ENCODE measurements at places on chromosomes 5 and 9. TPM values are rescaled to one million over a fixed set of nuclear protein-coding genes. Genes with fewer than 3 reads are reported as not detected.

Gene GABRA1
- 0.50 TPM for polyA plus RNA-seq

Gene C5orf58
- 0.36 TPM for polyA plus RNA-seq

Gene CCL27
- 0.57 TPM for polyA plus RNA-seq

DNA sequence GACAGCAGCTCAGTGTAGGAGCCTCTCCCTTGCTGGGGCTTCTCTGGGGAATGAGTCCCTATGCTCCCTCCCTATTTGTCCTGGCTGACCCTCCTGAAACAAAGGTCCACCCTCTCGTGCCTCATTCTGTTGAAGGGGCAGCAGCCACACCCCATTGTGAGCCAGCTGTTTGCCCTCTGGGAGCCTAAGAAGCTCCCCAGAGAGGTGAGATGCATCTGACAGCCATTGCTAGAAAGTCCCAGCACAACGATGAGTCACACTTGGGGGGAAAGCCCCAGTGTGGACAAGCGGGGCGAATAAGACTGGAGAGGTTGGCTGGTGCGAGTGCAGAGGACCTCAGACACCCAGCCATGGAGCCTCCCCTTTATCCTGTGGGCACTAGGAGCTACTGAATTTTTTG lies 101.4 kb downstream of the PPARGC1B start:
- DNase-seq, result no peak

GRCh38 chr9:117293206-117294114 lies 121.4 kb downstream of the ASTN2 start:
- DNase-seq, result no peak

DNA sequence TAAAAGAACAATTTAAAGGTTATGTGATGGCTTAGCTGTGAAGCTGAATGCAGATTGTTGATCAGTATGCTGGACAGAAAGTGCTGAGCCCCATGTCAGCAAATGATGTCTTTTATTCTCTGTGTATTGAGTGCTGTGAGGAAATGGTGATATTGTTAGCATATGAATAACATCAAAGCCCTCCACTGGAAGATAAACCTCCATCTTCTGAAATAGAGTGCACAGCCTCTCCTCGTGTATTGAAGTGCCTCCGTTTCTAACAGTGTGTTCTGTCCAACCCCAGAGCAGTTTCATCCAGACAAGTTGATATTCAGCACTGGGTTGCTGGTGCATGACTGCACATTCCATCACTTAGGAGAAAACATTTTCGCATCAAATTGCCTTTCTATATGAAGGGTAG lies 242.9 kb downstream of the CSNK1G3 start:
- no peak for DNase-seq
